Globus pallidus (tissue), 1 donor: ENCODE measurements at places on chromosomes 2 and 18.

- DNase-seq = no peak
Measured at GRCh38 chr2:219448776-219449341, 14.2 kb downstream of the SPEG start.

DNA sequence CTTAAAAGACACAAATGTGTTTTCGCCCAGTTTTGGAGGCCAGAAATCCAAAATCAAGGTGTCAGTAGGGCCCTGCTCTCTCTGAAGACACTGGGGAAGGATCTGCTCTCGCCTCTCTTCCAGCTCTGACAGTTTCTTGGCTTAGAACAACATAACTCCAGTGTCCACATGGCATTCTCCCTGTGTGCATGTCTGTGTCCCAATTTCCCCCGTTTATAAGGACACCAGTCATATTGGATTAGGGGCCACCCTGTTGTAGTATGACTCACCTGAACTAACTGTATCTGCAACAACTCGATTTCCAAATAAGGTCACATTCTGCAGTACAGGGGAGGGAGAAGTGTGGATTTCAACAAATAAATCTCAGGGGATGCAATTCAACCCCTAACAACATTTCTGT, 263.2 kb downstream of the SS18 start:
- no peak for DNase-seq

GRCh38 chr2:153478289-153479261, at the start of gene RPRM:
RPRM (minus strand) TSS chr2:153478762; CDS start chr2:153478565, 197 bp downstream.
- DNase-seq = peak; percentile 68

- no peak for DNase-seq
Measured at GRCh38 chr2:175478096-175478768, 296.7 kb upstream of the ATP5MC3 start.

DNA sequence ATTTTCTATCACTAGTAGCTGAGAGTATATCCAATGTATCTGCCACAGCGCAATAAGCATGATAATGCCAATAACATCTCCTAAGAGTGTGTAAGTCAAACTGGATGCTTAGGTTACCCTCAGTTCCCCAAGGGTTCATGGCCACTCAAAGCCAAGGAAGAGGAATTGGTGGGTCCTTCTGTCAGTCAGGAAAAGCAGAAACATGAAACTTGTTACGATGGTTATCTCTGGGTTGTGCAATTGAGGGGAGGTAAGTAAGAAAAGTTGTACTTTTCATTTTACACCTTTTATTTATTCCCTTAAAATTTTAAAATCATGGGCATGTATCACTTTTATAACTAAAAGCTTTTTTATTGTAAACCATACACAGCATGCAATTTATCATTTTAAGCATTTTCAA, 10.1 kb upstream of the GAD1 start:
- DNase-seq = no peak

GRCh38 chr18:13982126-13982525, 66.8 kb upstream of the MC2R start:
- DNase-seq = no peak

- no peak for DNase-seq
Measured at GRCh38 chr2:10399358-10399757, 48.8 kb downstream of the ODC1 start.

DNA sequence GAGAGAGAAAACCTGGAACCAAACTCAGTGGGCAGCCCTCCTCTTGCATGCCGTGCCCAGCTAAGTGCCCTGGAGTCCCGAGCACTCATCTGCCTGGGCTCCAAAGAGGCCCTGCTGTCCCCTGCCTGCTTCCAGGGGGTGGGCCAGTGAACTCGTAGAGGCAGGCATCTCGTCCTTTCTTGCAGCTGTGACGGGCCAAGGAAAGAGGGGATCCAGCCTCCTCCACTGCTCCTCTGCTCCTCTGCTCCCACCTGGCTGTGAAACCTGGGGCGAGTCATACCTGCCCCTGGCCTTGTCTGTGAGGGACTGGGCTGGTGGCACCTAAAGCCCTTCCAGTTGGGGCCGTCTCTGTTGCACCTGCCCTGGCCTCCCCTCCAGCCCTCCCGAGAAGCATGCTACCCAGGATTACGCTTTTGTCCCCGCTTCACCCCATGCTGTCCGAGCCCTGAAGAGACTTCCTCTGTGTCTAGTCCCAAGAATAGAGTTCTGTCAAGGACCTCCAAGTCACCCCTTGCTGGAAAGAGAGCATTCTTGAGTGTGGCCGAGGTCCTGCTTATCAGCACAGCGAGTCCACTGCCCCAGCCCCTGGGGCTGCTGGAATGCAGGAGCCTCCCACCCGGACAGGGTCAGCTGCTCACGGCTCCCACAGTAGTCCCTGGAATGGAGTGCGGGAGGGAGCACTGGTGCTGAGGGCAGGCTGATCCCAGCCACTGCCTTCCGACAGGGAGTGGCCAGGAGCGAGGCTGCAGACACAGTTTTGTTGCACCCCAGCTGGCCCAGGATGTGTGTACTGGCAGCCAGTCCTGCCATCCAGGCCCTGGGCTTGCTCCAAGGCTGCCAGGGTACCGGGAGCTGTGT, 14.3 kb downstream of the KCNK3 start:
- no peak for DNase-seq

GRCh38 chr2:55986700-55987440, 63.3 kb upstream of the EFEMP1 start:
- no peak for DNase-seq

DNA sequence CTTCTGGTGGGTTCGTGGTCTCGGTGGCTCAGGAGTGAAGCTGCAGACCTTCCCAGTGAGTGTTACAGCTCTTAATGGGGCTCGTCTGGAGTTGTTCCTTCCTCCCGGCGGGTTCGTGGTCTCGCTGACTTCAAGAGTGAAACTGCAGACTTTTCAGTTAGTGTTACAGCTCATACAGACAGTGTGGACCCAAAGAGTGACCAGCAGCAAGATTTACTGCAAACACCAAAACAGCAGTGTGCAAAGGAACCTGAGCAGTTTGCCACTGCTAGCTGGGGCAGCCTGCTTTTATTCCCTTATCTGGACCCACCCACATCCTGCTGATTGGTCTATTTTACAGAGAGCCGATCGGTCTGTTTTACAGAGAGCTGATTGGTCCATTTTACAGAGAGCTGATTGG, 55.6 kb downstream of the CHRNA1 start:
- DNase-seq = no peak

GRCh38 chr2:121303531-121304263, 18.7 kb upstream of the TFCP2L1 start:
- DNase-seq = no peak

DNA sequence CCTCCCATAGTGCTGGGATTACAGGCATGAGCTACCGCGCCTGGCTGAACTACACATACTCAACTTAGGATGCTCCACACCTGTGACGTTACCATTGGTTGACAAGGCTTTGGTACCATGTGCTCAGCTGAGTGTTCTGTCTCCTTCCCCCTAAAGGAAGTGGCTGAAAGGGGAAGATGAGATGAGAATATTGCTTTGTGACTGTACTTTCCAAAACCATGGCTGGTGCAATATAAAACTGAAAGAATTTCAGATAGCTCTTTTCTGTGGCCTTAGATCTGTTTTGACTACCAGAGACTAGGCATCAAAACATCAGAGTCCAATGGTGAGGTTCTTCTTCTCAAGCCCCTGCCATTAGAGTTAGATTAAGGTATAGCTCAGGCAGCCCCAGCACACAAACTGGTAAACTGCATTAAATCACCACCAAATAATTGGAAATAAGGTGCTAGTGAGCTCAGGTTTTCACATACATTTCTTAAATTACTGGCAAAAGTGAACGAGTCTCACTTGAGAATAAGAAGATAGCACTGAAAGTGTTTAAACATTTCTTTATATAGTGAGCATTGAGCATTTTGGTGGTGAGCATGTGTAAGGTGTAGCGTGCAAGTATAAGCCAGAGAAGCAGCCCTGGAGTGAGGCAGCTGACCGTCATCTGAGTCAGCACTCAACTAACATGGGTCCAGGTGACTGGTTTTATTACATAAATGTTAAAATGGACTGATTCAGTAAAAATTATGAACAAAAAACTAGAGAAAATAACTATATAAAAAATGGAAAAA, 113.5 kb upstream of the FZD5 start:
- no peak for DNase-seq

DNA sequence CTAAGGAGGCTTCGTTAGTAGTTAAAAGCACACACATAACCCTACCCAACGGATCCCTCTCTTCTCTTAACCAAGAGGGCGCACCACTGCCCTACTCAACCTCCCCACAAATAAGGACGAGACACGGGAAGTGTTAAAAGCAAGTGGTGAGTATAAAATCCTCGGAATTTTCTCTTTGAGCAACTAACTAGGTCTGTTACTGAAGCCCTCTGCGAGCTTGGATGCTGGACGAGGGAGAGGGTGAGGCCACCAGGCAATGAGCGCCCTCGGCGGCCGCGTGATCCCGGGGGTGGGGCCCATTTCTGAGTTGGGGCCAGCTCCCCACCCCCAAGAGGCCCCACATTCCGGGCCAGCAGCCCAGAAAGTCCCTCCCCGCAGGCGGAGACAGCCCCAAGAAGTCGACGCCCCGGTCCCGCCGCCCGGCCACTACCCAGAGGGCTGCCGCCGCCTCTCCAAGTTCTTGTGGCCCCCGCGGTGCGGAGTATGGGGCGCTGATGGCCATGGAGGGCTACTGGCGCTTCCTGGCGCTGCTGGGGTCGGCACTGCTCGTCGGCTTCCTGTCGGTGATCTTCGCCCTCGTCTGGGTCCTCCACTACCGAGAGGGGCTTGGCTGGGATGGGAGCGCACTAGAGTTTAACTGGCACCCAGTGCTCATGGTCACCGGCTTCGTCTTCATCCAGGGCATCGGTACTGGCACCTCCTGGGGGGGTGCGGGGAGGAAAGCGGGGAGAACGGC, at the start of gene CYBRD1:
Gene CYBRD1, plus strand, starts transcription at position 423 of the 736 bp plus-strand sequence. Its CDS starts 72 bp downstream, at position 495.
- peak; percentile 92 for DNase-seq

- DNase-seq = no peak
Measured at GRCh38 chr18:31364190-31364589, 12.4 kb upstream of the DSG4 start.

DNA sequence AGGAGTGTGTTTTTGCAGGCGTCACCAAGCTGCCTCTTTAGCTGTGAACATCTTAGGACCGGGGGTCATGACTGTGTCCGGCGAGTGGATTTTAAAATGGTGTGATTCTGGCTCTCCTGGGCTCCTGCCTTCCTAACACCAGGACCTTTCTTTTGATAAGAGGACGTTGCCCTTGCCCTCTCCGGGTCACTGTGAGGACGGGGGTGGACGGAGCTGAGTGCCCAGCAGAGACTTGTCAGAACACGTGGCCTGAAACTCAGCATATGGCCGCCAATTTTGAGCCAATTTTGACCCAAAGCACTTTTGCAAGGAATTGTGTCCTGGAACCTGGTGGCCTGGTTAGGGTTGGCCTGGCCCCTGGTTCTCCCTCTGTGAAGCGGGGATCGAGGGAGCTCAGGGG, 40.2 kb downstream of the RTP5 start:
- no peak for DNase-seq

DNA sequence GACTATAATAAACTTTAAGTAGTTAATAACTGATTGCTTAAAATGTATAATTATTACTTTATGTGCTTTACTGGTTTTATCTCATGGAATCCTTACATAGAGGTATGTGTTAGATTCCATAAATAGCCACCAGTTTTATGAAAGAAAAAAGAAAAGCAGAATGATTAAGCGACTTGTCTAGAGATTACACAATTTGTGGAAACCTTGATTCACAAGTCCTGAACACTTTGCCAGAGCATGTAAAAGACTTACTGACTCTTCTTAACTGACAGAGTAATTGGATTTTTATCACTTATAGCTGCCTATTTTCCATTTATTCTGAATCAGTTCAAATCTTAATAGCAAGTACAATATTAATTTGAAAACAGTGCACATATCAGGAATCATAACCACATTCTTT, 448.7 kb upstream of the NETO1 start:
- DNase-seq = no peak

DNA sequence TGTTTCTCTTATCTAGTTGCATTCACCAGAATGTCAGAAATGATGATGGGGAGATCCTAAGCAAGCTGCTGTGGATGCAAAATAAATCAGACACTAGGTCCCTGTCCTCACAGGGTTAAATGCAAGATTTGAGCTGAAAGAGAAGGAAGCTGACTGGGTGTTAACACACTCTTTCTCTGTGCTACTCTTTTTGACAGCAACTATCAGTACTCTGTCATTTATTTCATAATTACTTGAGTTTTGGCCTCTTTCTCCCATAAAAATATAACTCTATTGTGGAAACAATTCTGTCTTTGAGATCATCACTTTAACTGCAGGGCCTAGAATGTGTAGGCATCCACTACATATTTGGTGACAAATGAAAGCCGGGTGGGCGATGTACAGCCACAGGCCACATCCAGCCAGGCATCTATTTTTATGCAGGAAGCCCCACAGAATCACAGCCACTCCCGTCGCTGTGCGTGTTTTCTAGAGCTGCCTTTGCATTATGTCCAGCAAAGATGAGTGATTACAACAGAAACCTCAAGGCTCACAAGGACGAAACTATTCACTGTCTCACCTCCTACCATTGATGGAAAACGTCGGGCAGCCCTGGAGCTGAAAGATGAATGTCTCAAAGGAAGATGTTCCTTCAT, 849.0 kb downstream of the RNF144A start:
- no peak for DNase-seq

- no peak for DNase-seq
Measured at GRCh38 chr2:235358981-235359471, 134.8 kb upstream of the AGAP1 start.

- peak; percentile 56 for DNase-seq
Measured at GRCh38 chr2:235979753-235980435, 188.3 kb downstream of the GBX2 start.

DNA sequence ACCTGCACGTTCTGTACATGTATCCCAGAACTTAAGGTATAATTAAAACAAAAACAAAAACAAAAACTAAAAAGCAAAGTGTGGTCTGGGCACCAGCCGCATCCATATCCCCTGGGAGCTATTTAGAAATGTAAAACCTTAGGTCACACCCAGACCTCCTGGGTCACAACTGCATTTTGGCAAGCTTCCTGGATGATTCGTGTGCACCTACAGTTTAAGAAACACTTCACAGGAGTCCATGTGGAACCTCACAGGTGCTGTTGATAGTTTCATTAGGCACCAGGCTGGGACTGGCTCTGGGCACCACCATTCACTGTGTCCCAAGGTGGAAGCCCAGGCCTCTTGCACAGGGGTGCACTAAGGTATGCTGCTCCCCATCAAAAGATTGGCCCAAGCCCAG, 103.6 kb upstream of the BOD1L2 start:
- no peak for DNase-seq

DNA sequence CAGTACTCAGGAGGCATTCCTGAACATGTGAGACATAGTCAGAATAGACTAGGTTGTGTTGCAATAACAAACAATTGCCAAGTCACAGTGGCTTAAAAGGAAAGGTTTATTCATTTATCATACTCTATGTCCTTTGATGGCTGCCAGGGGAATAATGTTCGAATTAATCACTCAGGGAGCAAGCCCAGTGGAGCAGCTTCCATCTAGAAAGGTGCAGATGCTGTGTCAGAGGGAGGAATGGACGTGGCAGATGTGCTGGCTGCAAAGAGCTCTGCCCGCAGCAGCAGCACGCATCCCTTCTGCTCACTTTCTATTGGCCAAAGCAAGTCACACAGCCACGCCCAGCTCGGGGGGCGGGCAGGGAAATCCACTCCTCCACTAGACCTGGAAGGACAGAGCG, 105.9 kb upstream of the AQP4 start:
- DNase-seq = no peak

- DNase-seq = no peak
Measured at GRCh38 chr2:128396946-128397345, 78.3 kb upstream of the HS6ST1 start.

- DNase-seq = no peak
Measured at GRCh38 chr2:210435439-210435838, 41.1 kb downstream of the LANCL1 start.
